ENCODE measurements at places on chromosomes 5 and 9.

DNA sequence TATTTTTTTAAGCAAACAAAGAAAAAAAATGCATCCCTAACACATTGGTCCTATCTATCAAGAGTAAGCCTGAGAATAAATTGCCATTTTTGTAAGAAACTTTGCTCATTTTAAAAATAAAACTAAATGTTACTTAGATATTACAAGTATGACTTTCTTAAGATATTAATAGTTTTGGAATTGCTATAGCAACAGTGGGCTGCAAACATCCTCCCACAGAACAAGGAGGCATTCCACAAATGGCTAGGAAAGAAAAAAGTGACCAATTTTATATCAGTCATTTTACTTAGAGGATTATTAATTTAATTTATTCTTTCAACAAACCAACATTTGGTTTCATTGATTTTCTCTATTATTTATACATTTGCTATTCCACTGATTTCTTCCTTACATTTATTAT lies 63.7 kb downstream of the LURAP1L start:
- DNase-seq: no peak

GRCh38 chr5:21774281-21774680 lies 1078.9 kb downstream of the CDH12 start:
- DNase-seq: no peak

DNA sequence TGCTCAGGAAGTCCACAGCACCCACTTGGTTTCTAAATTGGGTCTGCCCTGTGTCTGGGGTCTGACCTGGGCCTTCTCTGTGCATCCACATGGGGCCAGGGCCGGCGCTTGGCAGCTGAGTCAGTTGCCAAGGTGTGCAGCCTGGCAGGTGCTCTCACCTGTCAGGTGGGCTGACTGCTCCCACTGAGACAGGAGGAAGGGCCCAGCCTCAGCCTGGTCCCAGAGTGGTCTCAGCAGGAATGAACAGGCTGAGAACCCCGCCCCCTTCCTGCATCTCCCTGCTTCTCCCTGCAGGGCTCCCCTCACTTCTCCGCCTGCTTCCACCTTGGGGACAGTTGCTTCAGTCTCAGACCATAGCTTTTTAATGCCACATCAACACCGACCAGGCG lies 60.5 kb downstream of the BARX1 start:
- DNase-seq: no peak

- no peak for DNase-seq
These were observed 3.9 kb upstream of the ZCCHC9 start for GRCh38 chr5:81297531-81297930.

- DNase-seq: no peak
These were observed 27.6 kb downstream of the SGCD start for GRCh38 chr5:156354571-156354970.

DNA sequence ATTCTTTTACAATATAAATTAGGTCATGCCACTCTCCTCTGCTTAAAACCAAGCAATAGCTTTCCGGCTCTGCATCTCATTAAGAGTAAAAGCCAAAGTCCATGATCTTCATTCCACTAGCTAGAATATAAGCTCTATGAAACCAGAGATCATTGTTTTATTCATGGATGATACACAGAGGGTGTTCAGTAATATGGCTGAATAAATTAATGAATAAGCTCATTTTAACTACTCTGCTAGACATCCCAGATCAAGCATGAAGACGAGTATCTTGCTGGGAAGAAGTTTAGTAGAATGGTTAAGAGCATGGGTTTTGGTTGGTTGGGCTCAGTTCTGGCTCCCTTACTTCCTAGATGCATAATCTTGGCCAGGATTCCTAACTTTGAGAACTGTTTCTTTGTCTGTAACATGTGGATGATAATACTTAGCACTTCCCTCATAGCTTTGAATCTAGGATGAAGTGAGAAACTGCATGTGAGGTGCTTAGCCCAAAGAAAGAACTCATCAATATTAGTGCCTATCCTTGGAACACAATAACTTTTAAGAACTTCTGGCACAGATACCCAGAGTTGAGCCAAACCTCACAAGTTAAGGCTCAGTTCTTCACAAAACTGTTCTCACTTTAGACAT lies 106.8 kb downstream of the MSX2 start:
- no peak for DNase-seq
